ENCODE measurements at places on chromosomes 1 and 21. TPM values are rescaled to one million over a fixed set of nuclear protein-coding genes. Genes with fewer than 3 reads are reported as not detected.

The INSRR gene
- total RNA-seq, result 0.78 TPM

The SHISA4 gene
- total RNA-seq, result 0.73 TPM

The VASH2 gene
- 0.10 TPM for total RNA-seq

The CAMK1G gene
- 0.07 TPM for total RNA-seq

The BRINP3 gene
- total RNA-seq, result not detected

The CFAP107 gene
- not detected for total RNA-seq

The ZNF593OS gene
- not detected for total RNA-seq

DNA sequence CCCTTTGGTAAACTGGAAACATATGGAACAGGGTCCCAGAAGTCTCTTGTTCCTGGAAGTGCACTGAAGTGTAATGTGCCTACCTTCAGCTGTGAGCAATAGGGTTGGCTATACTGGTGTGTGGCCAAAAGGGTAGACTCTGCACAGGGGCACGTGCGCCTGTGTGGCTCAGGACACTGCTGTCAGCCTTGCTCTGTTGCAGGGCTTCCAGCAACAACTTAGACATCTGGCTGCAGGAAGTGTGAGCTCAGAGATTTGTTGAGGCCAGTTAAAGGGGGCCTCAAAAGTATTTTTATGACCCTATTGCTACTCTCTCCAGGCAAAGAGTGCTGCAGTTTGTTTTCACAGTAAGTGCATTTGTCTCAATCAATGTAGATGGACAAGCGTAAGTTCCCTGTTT lies 7.5 kb downstream of the CTPS1 start:
- H3K4me1 ChIP-seq, result peaks cover 57% of the 10 kb centered on the region
- no peak overlapping the region for H3K4me3 ChIP-seq
- H3K27ac ChIP-seq, result no peak overlapping the region
- peaks cover 91% of the 10 kb centered on the region for H3K36me3 ChIP-seq
- no peaks in the 10 kb centered on the region for H3K27me3 ChIP-seq
- no peak for DNase-seq

GRCh38 chr1:229205854-229206253 lies 65.1 kb upstream of the RAB4A start:
- no peak for DNase-seq
- H3K27me3 ChIP-seq, result peaks cover 18% of the 10 kb centered on the region
- H3K4me1 ChIP-seq, result peaks cover 5% of the 10 kb centered on the region
- H3K4me3 ChIP-seq, result no peak overlapping the region
- no peaks in the 10 kb centered on the region for H3K36me3 ChIP-seq

GRCh38 chr1:93607814-93608186 lies 73.8 kb downstream of the BCAR3 start:
- no peak overlapping the region for H3K27ac ChIP-seq
- H3K4me1 ChIP-seq, result peaks cover 25% of the 10 kb centered on the region
- H3K4me3 ChIP-seq, result peak overlapping the region; percentile 32
- H3K36me3 ChIP-seq, result no peaks in the 10 kb centered on the region

DNA sequence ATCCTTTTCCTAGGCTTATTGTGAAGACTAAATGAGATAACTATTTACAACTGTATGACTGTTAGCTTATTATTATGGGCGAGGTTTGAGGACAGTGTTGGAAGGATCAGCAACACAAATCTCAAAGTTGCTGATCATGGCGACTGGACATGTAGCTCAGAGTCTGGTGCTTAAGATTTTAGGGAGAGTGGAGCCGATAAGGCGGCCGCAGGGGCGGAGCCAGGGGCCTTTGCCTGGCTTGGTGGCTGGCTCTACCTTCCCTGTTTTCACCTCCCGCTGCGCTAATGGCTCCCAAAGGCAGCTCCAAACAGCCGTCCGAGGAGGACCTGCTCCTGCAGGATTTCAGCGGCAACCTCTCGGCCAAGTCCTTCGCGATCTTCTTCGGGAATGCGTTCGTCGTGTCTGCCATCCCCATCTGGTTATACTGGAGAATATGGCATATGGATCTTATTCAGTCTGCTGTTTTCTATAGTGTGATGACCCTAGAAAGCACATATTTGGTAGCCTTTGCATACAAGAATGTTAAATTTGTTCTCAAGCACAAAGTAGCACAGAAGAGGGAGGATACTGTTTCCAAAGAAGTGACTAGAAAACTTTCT lies 45.5 kb downstream of the GIPC2 start:
- no peaks in the 10 kb centered on the region for H3K4me1 ChIP-seq
- H3K36me3 ChIP-seq, result no peaks in the 10 kb centered on the region

DNA sequence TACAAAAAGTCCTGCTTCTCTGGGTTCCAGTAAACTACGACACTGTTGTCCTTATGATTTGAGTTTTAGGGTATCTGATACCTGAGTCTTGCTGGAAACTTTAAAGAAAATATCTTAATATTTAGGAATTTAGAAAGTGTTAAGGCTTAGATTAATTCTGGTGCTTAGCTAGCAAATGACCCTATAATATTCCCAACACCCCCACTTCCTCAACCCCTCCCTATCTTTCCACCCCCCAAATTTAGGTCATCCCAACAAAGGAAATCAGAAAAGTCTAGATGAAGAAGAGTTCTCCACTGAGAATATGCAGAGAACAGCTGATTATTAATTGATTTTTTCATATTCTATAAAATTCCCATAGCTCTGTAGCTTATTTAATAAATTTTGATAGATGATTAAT lies 11.7 kb downstream of the STX12 start:
- H3K4me1 ChIP-seq, result peaks cover 16% of the 10 kb centered on the region
- no peak overlapping the region for H3K27ac ChIP-seq
- peaks cover 7% of the 10 kb centered on the region for H3K36me3 ChIP-seq

DNA sequence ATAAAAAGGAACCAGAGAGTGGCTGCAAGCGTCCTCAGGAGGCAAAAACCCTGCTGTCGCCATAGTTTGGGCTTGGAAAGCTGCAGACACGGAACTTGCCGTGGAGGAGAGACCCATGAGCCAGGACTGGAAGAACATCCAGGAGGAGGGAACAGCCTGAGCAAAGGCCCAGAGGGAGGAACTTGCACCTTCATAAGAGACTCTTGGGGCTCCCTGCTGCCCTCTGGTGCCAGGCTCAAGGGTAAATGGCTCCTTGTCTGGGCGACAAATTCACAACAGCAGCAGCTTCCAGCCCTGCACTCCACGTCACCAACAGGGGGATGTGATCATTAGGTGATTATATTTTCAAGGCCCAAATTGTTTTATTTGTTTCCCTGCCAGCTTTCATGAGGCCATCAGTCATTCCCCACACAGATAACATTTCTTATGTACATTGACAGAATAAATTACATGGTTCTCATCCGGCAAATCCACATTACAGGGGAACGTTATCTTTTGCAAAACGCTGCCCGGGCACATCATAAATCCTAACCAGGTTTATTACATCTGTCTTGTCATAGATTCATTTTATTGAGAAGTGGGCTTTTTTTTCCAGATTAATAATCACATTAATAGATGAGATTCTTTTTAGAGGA lies 143.0 kb upstream of the GRIK3 start:
- no peaks in the 10 kb centered on the region for H3K36me3 ChIP-seq
- H3K4me1 ChIP-seq, result no peaks in the 10 kb centered on the region
- H3K27ac ChIP-seq, result no peak overlapping the region

DNA sequence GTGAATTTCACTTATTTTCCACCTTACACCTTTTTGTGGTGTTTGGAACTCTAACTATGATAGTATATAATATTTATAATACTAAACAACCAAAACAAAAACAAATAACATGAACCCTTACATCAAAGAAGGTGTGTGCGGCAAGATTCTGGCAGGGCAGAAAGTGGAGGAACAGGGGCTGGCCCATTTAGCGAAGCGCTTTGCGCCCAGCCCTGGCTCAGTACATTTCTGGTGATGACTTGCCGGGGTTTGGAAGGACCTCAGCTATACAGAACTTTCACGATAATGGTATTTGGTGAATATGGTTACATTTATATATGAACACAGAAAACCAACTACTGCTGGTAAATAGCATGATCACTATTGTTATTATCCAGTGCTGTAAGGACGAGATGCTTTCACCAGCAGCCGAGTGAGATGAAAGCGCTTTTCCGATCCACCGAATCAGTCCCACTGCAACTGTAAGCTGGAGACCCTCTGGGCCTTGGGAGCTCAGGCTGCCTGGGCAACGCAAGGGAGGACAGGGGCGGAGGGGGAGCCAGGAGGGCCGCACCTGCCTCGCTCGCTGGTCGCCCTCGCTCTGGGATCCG lies 63.9 kb downstream of the CD247 start:
- peaks cover 59% of the 10 kb centered on the region for H3K4me1 ChIP-seq
- no peak for DNase-seq
- peak overlapping the region; percentile 75 for H3K27ac ChIP-seq
- no peaks in the 10 kb centered on the region for H3K27me3 ChIP-seq

DNA sequence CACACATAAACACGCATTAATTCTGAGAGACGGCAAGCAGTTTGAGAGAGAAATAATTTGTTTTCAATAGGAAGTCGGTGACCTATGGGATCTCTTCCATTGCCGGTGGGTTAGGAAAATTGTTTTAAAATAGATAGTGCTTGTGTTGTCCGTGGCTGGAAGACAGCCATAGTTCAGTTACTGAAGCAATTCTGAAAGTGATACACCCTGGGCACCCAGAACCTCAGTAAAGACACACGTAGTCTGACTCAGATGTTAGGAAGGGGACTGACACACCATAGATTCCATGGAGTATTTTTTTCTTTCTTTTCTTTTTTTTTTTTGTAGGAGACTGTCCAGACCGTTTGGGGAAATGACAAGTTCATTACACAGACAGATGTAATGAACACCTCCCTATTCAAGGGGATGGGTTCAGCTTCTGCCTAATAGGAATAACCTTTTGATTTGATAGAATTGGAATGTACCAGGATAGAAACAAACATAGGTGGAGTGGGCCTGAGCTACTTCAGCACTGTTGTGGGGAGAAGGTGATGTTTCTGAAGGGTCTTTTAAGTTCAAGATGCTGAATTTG lies 1.6 kb downstream of the C1orf21 start:
- H3K4me1 ChIP-seq, result peaks cover 12% of the 10 kb centered on the region
- H3K27me3 ChIP-seq, result peaks cover 61% of the 10 kb centered on the region
- peak overlapping the region; percentile 82 for H3K4me3 ChIP-seq
- peak overlapping the region; percentile 53 for H3K27ac ChIP-seq
- no peaks in the 10 kb centered on the region for H3K36me3 ChIP-seq

GRCh38 chr1:159923203-159924024 lies 1.9 kb downstream of the TAGLN2 start:
- H3K36me3 ChIP-seq, result peaks cover 38% of the 10 kb centered on the region
- peaks cover 58% of the 10 kb centered on the region for H3K4me1 ChIP-seq
- H3K27me3 ChIP-seq, result peaks cover 1% of the 10 kb centered on the region
- H3K4me3 ChIP-seq, result peak overlapping the region; percentile 94

DNA sequence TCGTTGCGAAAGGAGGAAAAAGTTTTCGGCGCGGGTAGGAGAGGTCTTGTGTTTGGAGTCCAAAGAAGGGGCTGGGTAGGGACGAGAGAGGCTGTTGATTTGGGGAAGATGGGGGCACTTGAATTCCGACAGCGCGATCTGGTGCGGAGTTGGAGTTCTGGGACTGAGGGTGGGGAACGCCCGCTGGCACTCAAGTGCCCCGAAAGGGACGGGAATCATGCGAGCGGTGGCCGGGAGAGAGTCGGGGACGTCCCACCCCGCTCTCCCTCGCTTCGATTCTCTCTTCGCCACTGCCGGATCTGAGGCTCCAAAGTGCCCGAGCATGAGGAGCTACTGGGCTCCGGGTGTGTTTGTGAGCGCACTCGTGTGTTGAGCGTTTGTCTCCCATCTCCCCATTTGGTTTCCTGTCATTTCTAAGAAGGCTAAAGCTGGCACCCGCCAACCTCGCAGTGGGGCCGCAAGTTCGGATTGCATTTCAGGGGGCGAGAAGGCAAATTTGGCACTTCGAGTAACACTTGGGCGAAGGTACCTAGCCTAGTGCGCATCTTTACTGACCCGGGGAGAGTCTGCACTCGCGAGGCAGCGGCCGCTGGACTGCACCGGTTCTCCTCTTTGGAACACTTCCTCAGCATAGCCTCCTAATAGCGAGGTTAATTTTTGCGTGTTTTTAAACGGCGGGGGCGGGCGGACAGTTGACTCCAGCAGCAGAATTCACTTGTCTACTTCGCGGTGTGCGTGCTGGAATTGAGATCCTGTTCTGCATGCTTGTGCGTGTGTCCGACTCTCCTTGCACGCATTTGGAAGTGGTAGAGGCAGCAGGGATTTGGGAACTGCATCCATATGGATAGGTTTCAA lies 1.2 kb downstream of the CHRM3 start:
- H3K4me3 ChIP-seq, result peak overlapping the region; percentile 55
- H3K27me3 ChIP-seq, result peaks cover 59% of the 10 kb centered on the region
- no peaks in the 10 kb centered on the region for H3K36me3 ChIP-seq
- peaks cover 19% of the 10 kb centered on the region for H3K4me1 ChIP-seq
- no peak overlapping the region for H3K27ac ChIP-seq
- no peak for DNase-seq

- peaks cover 14% of the 10 kb centered on the region for H3K36me3 ChIP-seq
- H3K4me3 ChIP-seq, result peak overlapping the region; percentile 96
- peaks cover 27% of the 10 kb centered on the region for H3K4me1 ChIP-seq
Observed at GRCh38 chr1:165828103-165828668, 772 bp downstream of the UCK2 start.

DNA sequence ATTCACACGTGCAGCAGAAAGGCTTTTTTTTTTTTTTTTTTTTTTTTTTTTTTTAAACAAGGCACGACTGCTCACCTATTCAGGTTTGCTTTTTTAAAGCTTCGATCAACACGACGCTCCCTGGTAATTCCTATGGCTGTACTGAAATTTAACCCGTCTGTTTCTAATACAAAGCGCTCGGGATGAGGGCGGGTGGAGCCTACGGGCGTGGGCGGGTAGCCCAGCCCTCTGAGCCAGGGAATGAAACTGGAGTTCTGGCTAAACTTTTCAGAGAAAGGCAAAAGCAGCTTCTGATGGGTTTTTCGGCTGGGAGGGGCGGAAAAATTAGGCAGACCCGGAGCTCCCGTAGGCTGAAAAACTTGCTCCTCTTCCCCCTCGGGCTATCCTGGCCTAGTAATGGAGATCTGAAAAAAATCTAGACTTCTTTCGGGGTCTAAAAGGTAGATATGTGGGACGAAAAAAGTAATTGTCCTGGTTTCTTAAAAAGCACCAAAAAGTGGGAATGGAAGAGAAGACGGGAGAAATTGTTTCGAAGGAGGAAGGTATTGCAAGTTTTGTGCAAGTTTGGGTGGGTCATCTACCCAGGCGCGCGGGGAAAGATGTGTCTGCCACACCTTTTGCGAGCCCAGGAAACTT lies 7.4 kb downstream of the NR5A2 start:
- peaks cover 8% of the 10 kb centered on the region for H3K36me3 ChIP-seq
- no peak overlapping the region for H3K4me3 ChIP-seq
- DNase-seq, result no peak

- peaks cover 4% of the 10 kb centered on the region for H3K27me3 ChIP-seq
- peaks cover 27% of the 10 kb centered on the region for H3K36me3 ChIP-seq
- DNase-seq, result no peak
- no peak overlapping the region for H3K4me3 ChIP-seq
Observed at GRCh38 chr1:114703242-114703641, 7.9 kb upstream of the AMPD1 start.

- peaks cover 7% of the 10 kb centered on the region for H3K36me3 ChIP-seq
- DNase-seq, result no peak
- peaks cover 99% of the 10 kb centered on the region for H3K4me1 ChIP-seq
- H3K27me3 ChIP-seq, result no peaks in the 10 kb centered on the region
- H3K4me3 ChIP-seq, result peak overlapping the region; percentile 64
- peak overlapping the region; percentile 94 for H3K27ac ChIP-seq
Observed at GRCh38 chr1:111217183-111217910, 10.2 kb upstream of the CHI3L2 start.
